Left ventricle myocardium inferior (tissue), 1 donor: ENCODE measurements at places on chromosomes 1 and 21. TPM values are rescaled to one million over a fixed set of nuclear protein-coding genes. Genes with fewer than 3 reads are reported as not detected.

RNF223 gene
- not detected for total RNA-seq

TRPM2 gene
- 1.8 TPM for total RNA-seq

SV2A gene
- 0.44 TPM for total RNA-seq

TRAF3IP3 gene
- 1.2 TPM for total RNA-seq

PTGFR gene
- 0.44 TPM for total RNA-seq

TTC34 gene
- 0.91 TPM for total RNA-seq

IL10RB gene
- total RNA-seq = 6.8 TPM

IKBKE gene
- total RNA-seq = 0.80 TPM

GJC2 gene
- total RNA-seq = 1.0 TPM

SHISAL2A gene
- not detected for total RNA-seq

PDZK1 gene
- total RNA-seq = 0.16 TPM
